ENCODE measurements at places on chromosomes 2 and 18.

GRCh38 chr2:167135706-167136105 lies 247.4 kb downstream of the XIRP2 start:
- no peak for DNase-seq

DNA sequence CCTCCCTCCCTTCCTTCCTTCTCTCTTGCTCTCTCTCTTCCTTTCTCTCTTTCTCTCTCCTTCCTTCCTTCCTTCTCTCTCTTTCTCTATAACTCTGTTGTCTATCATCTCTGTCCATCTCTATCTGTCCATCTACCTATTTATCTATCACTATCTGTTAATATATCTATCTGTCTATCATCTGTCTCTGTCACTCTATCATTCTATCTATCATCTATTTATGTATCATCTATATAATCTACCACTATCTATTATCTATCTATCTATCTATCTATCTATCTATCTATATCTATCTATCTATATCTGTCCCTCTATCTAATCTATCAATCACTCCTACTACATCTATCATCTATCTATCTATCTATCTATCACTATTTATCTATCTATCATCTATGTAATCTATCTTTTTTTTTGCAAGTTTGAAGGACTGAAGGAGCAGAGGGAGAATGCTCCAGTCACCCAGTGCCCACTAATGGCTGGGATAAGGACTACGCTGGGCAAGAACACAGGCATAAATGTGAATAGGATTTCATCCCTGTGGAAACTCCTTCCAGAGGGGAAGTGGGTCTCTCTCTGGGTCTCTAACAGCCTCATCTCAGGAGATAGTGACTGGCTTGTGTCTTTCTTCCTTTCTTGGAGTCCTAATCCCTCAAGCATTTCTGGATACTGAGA lies 427.0 kb downstream of the LPIN1 start:
- DNase-seq: no peak

GRCh38 chr2:88016960-88017779 lies 823 bp upstream of the RNU2-63P start:
- no peak for DNase-seq

- DNase-seq: no peak
Measured at GRCh38 chr18:58565021-58565420, 63.9 kb downstream of the ALPK2 start.

DNA sequence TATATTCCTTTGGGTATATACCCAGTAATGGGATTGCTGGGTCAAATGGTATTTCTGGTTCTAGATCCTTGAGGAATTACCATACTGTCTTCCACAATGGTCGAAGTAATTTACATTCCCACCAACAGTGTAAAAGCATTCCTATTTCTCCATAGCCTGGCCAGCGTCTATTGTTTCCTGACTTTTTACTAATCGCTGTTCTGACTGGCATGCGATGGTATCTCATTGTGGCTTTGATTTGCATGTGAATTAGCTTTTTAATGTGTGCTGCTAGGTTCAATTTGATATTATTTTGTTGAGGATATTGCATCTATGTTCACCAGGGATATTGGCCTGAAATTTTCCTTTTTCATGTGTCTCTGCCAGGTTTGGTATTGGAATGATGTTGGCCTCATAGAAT lies 67.4 kb upstream of the VRK2 start:
- DNase-seq: no peak

DNA sequence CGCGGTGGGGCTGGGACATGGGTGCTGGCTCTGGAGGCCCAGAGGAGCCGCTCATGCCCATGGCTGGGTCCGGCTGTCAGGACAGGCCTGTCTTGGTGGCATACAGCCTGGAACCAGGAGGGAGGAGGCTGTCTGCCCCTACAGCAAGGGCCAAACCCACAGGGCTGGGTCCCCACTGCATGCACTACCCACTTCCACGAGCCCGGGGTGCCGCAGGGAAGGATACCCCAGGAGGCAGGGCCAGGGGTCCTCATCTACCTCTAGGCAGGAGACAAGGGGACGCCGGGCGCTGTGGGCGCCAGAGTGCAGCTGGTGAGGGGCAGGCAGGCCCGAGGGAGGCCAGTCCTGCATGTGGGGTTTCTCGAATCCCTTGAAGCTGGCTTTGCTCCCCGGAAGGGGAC lies 95.1 kb upstream of the GPC1 start:
- DNase-seq: no peak

DNA sequence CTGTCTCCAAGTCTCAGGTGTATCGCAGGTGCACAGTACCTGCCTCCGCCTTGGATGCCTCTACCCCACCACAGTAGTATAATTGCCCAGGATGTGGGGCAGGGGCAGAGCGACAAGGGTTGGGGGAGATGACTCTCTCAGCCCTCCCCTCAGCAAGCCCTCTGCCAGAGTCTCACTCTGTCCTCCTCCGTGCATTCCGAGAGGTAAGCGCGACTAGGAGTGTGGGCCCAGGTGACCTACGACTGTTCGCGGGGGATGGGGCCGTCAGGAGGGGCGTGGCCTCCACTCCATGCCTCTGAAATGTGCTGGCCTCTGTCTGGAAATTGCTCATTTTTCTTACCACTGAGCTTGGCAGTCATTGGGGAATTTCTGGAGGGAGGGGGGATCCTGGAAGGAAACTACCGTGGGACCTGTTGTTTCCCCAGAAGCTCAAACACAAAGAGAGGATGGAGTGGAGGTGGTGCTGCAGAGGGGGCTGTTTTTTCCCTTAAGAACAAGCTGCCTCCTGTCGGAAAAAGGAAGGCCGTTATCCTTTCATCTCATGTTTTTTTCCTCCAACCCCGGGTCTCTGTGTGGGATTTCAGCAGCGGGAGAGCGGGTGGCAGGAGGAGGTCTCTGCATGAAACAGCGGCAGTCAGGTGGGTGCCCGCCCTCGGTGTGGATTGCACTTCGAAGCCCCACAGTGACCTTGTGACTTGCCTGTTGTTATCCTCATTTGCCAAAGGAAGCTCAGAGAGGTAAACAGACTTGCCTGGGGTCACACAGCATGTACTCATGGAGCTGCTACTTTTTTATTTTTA lies 13.0 kb upstream of the RALB start:
- peak; percentile 93 for DNase-seq

GRCh38 chr18:377088-377487 lies 109.2 kb upstream of the THOC1 start:
- DNase-seq: no peak

- DNase-seq: no peak
Measured at GRCh38 chr2:147374423-147374811, 470.4 kb upstream of the ACVR2A start.

GRCh38 chr2:237132799-237133198 lies 47.1 kb downstream of the COPS8 start:
- peak; percentile 24 for DNase-seq

- no peak for DNase-seq
Measured at GRCh38 chr2:191957996-191958860, 111.3 kb upstream of the CAVIN2 start.

- no peak for DNase-seq
Measured at GRCh38 chr2:101766871-101767739, 69.6 kb downstream of the MAP4K4 start.

GRCh38 chr18:53796040-53796729 lies 428.3 kb downstream of the MBD2 start:
- DNase-seq: peak; percentile 23

- DNase-seq: no peak
Measured at GRCh38 chr2:36921984-36922383, 44.4 kb downstream of the STRN start.

DNA sequence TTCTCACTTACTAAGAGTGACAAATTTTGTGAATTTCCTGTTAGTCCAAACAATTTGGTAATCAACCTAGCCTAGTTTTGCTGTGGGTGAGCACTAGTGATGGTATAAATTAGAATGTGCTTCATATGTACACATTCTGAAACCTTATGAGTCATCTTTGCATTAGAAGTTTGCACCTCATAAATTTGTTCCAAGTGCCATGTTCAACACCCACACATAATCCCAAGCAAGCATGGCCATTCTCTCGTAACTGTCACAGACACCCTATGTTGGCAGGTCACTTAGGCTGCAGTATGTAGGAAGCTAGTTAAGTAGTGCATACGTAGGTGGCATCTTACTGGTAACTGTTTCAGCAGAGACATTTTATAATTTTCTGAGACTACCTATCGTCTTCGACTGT lies 46.9 kb downstream of the NAB1 start:
- no peak for DNase-seq

DNA sequence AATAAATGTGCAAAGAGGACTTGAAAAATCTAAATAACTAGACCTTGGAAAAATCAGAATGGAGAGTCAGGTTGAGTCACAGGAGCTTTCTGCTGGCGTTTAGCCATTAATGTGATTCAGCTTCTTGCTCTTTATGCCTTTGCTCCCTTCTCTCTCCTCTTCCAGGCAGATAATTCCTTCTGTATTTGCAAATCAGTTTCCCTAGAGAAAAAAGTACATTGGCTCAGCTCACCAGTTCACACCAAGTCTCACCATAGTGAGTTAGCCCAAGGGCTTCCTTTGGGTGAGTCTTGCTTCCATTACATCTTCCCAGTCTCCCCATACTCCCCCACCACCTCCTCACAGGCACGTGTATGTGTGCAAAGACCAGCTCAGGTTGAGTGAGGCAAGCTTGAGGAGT lies 73.6 kb downstream of the CYBRD1 start:
- DNase-seq: peak; percentile 54

- no peak for DNase-seq
Measured at GRCh38 chr2:200777275-200777674, 34.4 kb upstream of the BZW1 start.

DNA sequence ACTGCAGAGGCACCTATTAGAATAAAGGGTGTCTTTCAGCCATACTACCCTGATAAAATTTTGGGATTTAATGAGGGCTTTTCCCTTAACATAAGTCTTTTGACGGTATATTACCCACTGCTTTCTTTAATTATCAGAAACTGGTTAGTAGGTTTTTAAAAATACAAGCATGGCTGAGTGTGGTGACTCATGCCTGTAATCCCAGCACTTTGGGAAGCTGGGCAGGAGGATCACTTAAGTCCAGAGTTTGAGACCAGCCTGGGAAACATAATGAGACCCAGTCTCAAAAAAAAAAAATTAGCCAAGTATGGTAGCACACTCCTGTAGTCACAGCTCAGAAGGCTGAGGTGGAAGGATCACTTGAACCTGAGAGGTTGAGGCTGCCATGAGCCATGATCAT lies 16.1 kb downstream of the CPSF3 start:
- DNase-seq: no peak

- no peak for DNase-seq
Measured at GRCh38 chr2:175169191-175169590, 1.2 kb upstream of the ATF2 start.

DNA sequence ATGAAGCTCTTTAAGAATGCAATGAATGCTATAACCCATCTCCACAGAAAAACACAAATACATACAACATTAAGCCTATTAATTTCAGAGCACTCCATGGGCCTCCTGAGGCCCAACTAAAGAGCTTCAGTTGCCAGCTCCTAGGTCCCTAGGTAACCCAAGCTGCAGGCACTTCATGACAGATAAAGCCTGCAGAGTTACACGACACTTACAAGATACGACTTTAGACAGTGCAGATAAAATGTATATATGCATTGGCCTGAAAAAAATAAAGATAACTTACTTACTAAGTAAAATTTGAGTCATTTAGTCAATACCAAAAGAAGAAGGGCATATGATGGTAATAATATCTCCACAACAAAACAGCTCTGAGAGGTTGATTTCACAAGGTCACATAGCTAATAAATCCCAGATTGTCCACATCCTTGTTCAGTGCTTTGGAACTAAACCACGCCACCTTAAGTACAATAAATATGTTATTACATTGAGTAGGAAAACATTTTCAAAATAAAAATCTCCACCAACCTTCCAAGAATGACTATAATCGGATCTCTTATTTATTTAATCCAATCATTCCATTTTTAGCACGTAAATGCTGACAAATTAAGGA lies 3.4 kb downstream of the MAP4K3 start:
- DNase-seq: no peak

GRCh38 chr2:237935740-237936452 lies 30.9 kb upstream of the UBE2F start:
- DNase-seq: no peak

GRCh38 chr2:195092341-195092740 lies 564.7 kb upstream of the SLC39A10 start:
- no peak for DNase-seq

- DNase-seq: peak; percentile 29
Measured at GRCh38 chr2:20035955-20036666, 15.3 kb downstream of the LAPTM4A start.

DNA sequence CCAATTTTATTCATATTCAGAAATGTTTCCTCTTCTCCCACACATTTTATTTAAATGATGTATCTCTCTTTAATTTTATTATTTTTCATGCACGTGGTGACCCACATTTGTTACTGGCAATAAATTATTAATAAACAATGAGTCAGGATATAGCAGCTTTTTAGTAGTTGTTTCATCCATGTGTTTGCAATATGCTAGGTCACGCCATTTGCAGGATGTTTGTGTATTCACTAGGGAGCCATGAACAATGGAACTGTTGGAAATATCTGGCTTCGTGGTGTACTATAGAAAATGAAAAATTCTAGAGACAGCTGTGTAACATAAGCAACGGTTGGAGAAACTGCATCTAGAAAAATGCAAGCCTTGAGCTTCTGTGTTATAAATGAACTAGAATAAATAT lies 176.0 kb upstream of the COL3A1 start:
- DNase-seq: no peak

GRCh38 chr2:147865560-147865959 lies 20.7 kb downstream of the ACVR2A start:
- no peak for DNase-seq

GRCh38 chr2:23021311-23022120 lies 363.5 kb upstream of the KLHL29 start:
- no peak for DNase-seq

DNA sequence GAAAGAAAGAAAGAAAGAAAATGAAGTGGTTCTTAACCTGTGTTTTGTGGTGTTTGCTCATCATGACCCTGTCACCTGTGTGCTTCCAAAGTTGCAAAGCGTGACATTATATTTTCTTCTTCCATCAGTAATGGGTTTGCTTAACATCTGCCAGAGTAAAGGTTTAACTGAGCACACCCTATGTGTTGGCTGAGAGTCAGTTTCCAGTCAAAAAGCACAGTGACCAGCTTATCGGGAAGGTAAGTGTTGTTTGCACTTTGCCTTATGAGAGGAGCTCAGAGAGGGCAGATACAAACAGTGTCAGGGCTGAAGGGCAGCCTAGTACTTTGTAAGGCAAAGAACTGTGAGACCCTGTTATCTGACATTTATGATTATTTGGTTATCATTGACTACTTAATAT lies 406.2 kb upstream of the CWC22 start:
- DNase-seq: no peak

GRCh38 chr18:22182884-22183697 lies 13.7 kb downstream of the GATA6 start:
- DNase-seq: no peak

GRCh38 chr2:120257522-120257921 lies 4.9 kb downstream of the RALB start:
- DNase-seq: no peak

- no peak for DNase-seq
Measured at GRCh38 chr2:7480431-7480830, 563.2 kb downstream of the RNF144A start.

GRCh38 chr2:20170704-20171250 lies 54.2 kb downstream of the SDC1 start:
- no peak for DNase-seq

DNA sequence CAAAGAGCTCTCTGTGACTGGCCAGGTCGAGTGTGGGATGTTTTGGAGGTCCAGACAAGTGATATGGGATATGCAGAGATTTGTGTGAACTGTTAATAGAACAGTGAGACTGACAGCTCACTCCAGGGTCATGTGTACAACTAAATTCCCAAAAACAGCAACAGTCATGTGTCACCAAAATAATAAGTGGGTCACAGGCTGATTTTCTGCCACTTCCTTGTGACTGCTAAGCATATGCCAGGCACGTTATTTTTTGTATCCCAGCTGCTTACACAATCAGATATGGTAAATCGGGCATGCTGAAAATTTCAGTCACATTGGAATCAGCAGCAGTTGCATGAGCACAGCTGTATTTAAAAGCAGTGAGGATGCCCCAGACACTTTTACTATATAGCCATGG lies 198.7 kb downstream of the PTGR3 start:
- no peak for DNase-seq

Measured in adrenal gland (tissue), 19 donors.